ENCODE measurements at places on chromosomes 7 and 10.

GRCh38 chr10:80498833-80499741, 38.6 kb upstream of the SH2D4B start:
- DNase-seq = peak; percentile 93

DNA sequence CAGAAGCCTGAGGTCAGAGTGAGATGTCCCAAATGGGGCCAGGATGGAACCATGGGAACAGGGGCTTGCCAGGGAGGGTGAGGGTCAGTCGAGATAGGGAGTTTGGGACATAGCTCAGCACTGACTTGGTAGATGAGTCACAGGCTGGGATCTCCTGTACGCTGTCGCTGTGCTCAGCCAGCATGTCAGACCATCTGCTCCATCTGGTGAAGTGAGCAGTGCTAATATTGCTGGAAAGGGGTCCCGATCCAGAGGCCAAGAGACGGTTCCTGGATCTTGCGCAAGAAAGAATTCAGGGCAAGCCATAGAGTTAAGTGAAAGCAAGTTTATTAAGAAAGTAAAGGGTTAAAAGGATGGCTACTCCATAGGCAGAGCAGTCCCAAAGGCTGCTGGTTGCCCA, 505.6 kb downstream of the GALNT17 start:
- DNase-seq = no peak

DNA sequence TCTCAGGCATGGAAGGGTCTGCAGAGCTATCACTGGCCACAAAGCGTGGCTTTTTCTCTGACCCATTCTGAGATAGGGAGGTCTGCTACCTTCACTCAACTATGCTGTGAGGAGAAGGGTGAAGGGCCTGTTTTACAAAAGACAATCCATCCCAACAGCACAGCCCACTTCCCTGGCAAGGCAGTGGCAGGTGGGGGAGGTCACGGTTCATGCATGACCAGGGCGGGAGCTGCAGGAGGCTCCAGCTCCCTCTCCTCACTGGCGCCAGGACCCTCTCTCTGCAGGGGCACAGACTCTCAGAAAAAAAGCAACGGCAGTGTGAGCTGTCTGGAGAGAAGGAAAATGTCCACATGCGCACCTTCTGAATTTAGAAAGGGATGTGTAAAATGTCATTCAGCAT, 28.5 kb downstream of the GRB10 start:
- no peak for DNase-seq

DNA sequence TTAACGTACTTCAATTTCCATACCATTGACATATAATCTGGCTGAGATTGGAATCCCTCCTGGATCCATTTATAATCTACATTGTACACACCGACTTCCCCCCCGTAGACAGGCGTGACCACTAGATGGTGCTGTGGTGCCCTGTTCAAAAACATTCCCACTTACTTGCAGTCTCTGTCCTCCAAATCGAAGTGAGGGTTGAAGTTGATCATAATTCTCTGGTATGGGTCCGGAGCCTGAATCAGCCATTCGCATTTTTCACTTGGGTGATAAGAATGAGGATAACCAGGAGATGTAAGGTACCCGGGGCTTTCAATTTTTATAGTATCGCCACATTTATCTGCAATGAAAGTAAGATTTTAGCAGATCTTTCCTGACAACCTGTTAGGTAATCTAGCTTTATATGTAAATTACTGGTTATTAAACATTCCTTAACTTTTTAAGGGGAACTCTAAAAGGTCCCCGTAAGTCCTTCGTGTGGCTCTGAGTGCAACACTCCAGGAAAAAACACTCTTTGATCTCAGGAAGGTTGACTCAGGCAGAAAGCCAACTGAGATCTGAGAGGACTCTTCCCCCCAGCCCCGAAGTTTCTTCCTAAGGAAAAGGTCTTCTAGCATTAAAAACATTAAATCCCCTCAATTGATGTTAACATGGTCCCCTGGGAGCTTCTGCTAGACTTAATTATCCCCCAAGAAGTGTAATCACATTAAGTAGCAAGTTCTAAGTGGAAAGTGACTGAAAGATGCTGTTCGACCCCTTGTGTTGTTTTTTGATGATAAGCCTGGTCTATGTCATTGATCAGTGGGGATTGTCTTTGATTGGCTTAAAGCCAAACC, 3.7 kb downstream of the NRP1 start:
- DNase-seq = no peak

GRCh38 chr7:84876061-84876821, 310.6 kb downstream of the SEMA3D start:
- DNase-seq = no peak

GRCh38 chr7:26195182-26195581, 5.4 kb downstream of the HNRNPA2B1 start:
- no peak for DNase-seq

GRCh38 chr10:44462338-44462914, 77.5 kb upstream of the CXCL12 start:
- no peak for DNase-seq

DNA sequence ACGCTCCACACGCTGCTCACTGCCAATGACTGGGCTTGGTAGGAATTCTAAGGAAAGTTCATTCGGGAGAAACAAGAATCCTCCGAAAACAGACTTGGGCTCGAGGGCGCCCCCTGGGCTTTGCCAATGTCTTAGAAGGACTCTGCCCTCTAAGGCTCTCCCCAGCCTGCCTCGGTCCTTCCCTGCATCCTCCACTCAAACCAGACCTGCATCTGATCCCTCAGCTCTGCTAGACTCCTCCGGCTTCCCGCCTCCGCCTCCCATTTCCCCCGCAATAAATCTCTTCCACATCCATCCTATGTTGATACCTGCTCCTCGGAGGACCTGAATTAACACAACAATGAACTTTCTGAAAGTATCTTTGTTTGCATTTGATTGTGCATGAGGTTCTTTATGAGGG, 177.6 kb downstream of the PLPP4 start:
- DNase-seq = no peak

DNA sequence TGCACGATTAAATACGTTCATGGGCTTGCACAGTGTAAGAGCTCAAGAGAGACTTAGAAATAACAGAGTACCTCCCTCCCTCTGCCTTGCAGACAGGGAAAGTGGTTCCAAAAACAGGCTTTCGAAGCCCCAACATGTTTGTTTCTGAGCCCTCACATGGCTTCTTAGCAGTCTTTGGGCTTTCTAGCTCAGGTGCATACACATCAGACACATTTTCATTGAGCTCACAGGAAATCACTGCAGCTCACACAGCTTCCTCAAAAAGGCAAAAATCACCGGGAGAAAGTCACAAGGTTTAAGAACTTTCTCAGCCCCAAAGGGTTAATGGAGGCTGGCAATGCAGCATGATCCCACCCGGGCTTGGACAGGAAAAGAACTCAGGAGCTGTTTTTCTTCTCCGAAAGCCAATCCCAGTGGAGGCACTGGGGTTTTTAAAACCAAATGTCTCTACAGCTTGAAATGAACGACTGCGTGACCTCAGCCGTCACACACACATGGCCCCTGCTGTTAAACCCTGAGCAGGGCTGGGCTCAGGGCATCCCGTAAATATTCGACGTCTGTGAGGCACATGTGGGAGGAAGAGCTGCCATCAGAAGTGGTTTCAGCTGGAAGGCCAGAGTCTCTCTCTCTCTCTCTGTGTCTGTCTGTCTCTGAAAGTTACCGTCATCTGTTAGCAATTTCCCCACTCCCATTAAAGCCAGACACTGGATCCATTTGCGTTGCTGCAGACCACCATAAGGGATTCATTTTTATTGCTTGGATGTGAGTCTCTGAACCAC, 69.7 kb downstream of the CALML3 start:
- no peak for DNase-seq

DNA sequence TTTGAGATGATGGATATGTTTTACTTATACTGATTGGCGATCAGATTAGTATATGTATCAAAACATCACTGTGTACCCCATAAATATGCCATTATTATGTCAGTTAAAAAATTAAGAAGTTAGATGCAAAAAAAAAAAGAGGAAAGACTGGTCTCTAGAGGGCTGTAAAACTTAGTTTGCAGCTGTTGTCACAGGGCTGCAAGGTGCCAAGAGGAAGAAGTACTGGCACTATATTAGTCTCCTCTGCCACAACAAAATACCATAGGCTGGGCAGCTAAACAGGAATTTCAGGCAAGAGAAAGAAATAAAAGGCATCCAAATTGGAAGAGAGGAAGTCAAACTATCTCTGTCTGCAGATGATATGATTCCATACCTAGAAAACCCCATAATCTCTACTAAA, 177.8 kb upstream of the PLPP4 start:
- DNase-seq = no peak

- no peak for DNase-seq
Measured at GRCh38 chr7:90910136-90910535, 314.0 kb downstream of the CDK14 start.
